ENCODE measurements at places on chromosomes 7 and 10. TPM values are rescaled to one million over a fixed set of nuclear protein-coding genes. Genes with fewer than 3 reads are reported as not detected.

PLEKHS1 gene
- total RNA-seq, result not detected

NUTM2A gene
- total RNA-seq, result 1.5 TPM

AKR1C8 gene
- total RNA-seq, result not detected

DLX5 gene
- total RNA-seq, result not detected

LRRC61 gene
- 6.8 TPM for total RNA-seq

WNT8B gene
- total RNA-seq, result not detected

CRYGN gene
- not detected for total RNA-seq

Data from bronchus fibroblast of lung (primary cell).